CD4-positive, alpha-beta memory T cell (primary cell): ENCODE measurements at places on chromosomes 6 and 20. TPM values are rescaled to one million over a fixed set of nuclear protein-coding genes. Genes with fewer than 3 reads are reported as not detected.
A peak's percentile ranks its signal among the peaks of the same experiment; 100 is the strongest.

GRCh38 chr6:40128127-40128526 is 193.9 kb upstream of the MOCS1 start:
- no peaks in the 10 kb centered on the region for H3K4me1 ChIP-seq
- no peak overlapping the region for H3K4me3 ChIP-seq
- no peaks in the 10 kb centered on the region for H3K27me3 ChIP-seq
- no peak for DNase-seq
- H3K27ac ChIP-seq, result no peak overlapping the region
- H3K36me3 ChIP-seq, result no peaks in the 10 kb centered on the region

DNA sequence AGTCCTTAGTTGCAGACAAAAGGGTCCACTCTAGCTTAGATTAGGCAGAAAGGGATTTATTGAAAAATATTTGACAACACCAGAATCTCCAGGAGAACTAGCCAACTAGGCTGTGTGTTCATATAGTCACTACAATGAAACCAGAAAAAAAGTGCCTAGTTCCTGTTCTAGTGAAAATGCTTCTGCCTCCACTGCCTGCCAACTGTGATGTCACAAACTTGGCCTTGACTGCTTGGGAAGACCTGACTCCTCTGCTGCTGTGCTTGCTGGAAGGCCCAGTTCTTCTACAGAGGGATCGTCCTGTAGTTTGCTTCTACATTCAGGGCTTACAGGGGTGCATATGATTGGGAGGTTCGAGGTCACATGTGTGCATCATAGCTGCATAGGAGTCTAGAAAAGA is 40.3 kb upstream of the XRN2 start:
- no peak overlapping the region for H3K27ac ChIP-seq
- DNase-seq, result no peak
- H3K27me3 ChIP-seq, result no peaks in the 10 kb centered on the region
- no peaks in the 10 kb centered on the region for H3K36me3 ChIP-seq
- H3K4me3 ChIP-seq, result no peak overlapping the region

PRND gene
- total RNA-seq, result not detected

DNA sequence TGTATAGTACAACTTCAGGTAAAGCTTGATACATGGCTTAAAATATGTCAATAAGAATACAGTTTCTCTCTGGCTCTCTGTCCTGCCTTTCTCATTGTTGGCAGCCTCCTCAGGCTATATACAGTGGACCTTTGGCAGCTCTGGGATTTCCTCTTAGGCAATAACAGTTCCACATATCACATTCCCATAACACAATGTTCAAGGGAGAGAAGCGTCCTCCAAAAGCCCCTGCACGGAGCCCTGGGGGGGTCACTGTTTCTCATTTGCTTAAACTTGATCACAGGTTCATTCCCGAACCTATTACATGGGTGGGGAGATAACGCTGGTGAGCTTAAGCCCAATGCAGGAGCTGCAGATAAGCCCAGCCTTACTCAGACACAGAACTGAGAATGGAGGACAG is 4.4 kb upstream of the FLRT3 start:
- H3K4me3 ChIP-seq, result no peak overlapping the region
- no peaks in the 10 kb centered on the region for H3K27me3 ChIP-seq
- H3K27ac ChIP-seq, result no peak overlapping the region
- no peaks in the 10 kb centered on the region for H3K4me1 ChIP-seq
- no peaks in the 10 kb centered on the region for H3K36me3 ChIP-seq

PNLDC1 gene
- total RNA-seq, result 0.47 TPM

DNA sequence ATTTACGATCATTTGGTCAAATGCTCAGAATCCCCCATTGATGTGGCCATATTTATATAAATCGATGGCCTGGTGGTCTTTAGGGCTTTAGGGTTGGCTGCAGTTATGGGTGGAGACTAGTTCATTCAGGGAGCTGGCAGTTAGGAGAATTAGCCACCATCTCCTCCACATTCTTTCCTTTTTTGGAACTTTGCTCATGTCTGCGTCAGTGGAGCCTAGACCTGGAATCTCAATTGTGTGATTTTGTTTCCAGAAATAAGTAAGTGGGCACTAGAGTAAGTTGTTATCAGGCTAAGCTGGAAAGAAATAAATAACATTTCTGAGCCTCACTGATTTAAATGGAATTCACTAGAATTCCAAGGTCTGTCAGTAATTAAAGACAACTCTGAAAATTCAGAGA is 29.0 kb upstream of the ELOVL5 start:
- no peaks in the 10 kb centered on the region for H3K36me3 ChIP-seq
- DNase-seq, result no peak
- H3K27me3 ChIP-seq, result no peaks in the 10 kb centered on the region
- H3K27ac ChIP-seq, result no peak overlapping the region

FAM83B gene
- not detected for total RNA-seq

DNA sequence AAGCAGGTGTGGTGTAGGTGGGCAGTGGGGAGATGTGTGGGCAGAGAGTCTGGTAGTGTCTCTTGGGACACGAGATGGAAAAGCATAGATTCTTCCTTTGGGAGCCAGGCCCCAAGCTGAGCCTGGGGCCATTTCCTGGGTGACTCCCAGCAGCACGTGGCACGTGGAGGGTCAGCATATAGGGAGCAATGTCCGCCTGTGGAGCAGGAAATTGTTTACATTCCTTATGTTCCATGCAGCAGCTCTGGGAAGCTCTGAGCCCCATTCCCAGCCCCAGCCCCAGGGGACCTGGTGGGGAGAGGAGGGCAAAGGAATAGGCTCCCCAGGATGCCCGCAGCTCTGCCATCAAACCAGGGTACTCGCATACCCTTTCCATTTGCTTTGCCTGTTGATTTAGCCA is 57.6 kb downstream of the DAAM2 start:
- no peaks in the 10 kb centered on the region for H3K27me3 ChIP-seq
- no peak overlapping the region for H3K4me3 ChIP-seq
- H3K36me3 ChIP-seq, result no peaks in the 10 kb centered on the region

- no peaks in the 10 kb centered on the region for H3K4me1 ChIP-seq
- no peak for DNase-seq
- no peak overlapping the region for H3K27ac ChIP-seq
- no peaks in the 10 kb centered on the region for H3K36me3 ChIP-seq
- no peaks in the 10 kb centered on the region for H3K27me3 ChIP-seq
Measured at GRCh38 chr6:4687989-4688947, 87.9 kb upstream of the CDYL start.

C6orf163 gene
- 5.7 TPM for total RNA-seq

TEAD3 gene
- not detected for total RNA-seq

AKAP7 gene
- total RNA-seq, result 15.4 TPM

GRCh38 chr6:80544555-80544954 is 438.1 kb downstream of the BCKDHB start:
- no peak for DNase-seq
- H3K36me3 ChIP-seq, result no peaks in the 10 kb centered on the region
- no peak overlapping the region for H3K27ac ChIP-seq
- no peaks in the 10 kb centered on the region for H3K27me3 ChIP-seq

GRCh38 chr6:12280458-12280857 is 9.7 kb upstream of the EDN1 start:
- no peaks in the 10 kb centered on the region for H3K4me1 ChIP-seq
- H3K27ac ChIP-seq, result no peak overlapping the region
- DNase-seq, result no peak
- no peak overlapping the region for H3K4me3 ChIP-seq

DNA sequence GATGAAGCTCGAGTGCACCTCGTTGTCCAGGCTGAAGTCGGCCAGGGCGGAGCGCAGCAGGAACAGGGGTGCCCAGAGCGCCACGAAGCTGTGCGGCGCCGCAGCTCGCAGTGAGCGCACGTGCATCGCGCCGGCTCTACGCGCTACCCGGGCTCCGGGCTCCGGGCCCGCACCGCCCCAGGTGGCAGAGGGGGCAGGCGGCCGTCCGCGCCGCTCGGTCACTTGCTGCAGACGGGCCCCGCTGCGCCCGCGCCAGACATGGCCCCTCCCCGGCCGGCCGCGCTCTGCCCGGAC is 497 bp downstream of the BMP7 start:
- H3K4me1 ChIP-seq, result no peaks in the 10 kb centered on the region
- peaks cover 5% of the 10 kb centered on the region for H3K27me3 ChIP-seq
- no peaks in the 10 kb centered on the region for H3K36me3 ChIP-seq
- no peak overlapping the region for H3K4me3 ChIP-seq

DNA sequence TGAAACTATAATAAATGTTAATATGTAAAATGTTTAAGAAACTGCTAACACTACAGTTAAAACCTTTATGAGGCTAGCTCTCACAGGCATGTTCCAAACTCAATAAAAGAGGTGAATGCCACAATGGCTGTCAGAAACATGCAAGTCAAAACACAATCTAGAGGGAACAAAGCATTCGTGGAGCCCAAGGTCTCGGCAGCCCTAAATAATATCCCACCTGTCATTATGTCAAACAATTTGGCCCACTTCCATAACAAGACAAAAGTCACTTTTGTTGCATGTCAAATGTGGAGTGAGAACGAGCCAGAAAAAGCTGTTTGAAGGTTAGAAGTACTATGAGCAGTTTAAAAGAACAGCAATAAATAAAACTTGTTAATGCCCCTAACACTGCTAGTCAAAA is 181.9 kb downstream of the GMDS start:
- H3K27me3 ChIP-seq, result no peaks in the 10 kb centered on the region
- H3K4me1 ChIP-seq, result no peaks in the 10 kb centered on the region
- no peak overlapping the region for H3K4me3 ChIP-seq
- no peak overlapping the region for H3K27ac ChIP-seq

TTK gene
- total RNA-seq, result 0.61 TPM

FOXC1 gene
- not detected for total RNA-seq

PLEKHG1 gene
- 2.9 TPM for total RNA-seq

DNA sequence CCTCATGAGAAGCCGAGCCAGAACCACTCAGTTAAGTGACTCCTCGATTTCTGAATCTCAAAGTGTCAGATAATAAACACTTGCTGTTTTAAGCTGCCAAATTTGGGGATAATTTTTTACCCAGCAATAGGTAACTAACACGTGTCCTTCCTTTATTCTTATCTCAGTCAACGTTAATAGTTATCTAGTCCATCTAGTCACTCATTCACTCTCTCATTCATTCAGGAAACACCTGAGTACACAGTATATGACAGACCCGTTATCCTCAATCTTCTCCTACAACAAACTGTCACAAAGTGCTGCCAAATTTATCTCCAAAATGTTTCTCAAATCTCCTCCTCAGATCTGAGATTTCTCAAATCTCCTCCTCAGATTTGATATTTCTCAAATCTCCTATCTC is 13.1 kb downstream of the FAM184A start:
- no peaks in the 10 kb centered on the region for H3K36me3 ChIP-seq
- DNase-seq, result no peak
- H3K4me1 ChIP-seq, result no peaks in the 10 kb centered on the region
- H3K27ac ChIP-seq, result no peak overlapping the region
- no peak overlapping the region for H3K4me3 ChIP-seq
- H3K27me3 ChIP-seq, result no peaks in the 10 kb centered on the region

- H3K27me3 ChIP-seq, result no peaks in the 10 kb centered on the region
- H3K4me3 ChIP-seq, result no peak overlapping the region
- no peak for DNase-seq
- no peaks in the 10 kb centered on the region for H3K36me3 ChIP-seq
- H3K27ac ChIP-seq, result no peak overlapping the region
- no peaks in the 10 kb centered on the region for H3K4me1 ChIP-seq
Measured at GRCh38 chr6:98039904-98040607, 757.0 kb upstream of the MMS22L start.

GRCh38 chr6:135128268-135128914 is 52.7 kb upstream of the MYB start:
- DNase-seq, result peak; percentile 70
- H3K27me3 ChIP-seq, result no peaks in the 10 kb centered on the region
- H3K4me3 ChIP-seq, result no peak overlapping the region
- H3K36me3 ChIP-seq, result no peaks in the 10 kb centered on the region

DYNLT2 gene
- total RNA-seq, result 4.6 TPM
